ENCODE measurements at places on chromosomes 3 and 15.

GRCh38 chr15:71529361-71529760, 281.0 kb upstream of the NR2E3 start:
- no peak for DNase-seq

- no peak for DNase-seq
These were observed 358.7 kb downstream of the SQOR start for GRCh38 chr15:45993508-45993907.

DNA sequence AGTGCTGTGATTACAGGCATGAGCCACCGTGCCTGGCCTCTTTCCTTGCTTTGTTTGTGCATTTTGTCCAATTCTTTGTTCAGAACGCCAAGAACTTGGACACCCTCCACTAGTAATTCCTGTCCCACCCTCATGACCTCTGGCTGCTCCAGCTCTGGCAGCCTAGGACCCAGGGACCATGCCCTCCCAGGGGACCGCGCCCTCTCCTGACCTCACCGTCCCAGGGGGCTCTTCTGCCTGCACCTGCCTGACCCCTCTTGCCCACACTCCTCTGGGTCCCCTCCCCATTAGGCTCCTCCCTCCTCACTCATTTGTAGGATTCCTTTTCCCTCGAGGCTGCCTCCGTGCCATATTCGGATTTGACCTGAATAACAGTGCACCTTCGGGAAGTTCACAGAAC, 41.1 kb downstream of the FSD2 start:
- DNase-seq = no peak

DNA sequence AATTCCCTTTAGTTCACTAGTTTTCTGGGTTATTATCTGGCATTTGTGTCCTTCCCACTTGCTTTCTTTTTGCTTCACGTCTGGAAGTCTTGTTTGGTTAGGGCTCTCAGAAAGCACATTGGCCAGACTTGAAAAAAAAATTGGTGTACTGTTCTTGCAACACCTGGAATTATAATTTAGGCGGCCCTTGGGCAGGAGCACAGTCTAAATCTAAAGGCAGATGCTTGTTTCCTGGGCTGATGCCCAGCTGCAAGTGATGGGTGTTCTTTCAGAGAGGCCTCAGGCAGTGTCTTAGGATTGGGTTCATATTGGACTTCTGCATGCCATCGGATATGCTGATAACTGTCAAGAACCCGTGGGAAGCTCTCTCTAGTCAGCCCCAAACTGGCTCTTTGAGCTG, 521.5 kb downstream of the PDCD6IP start:
- DNase-seq = no peak

DNA sequence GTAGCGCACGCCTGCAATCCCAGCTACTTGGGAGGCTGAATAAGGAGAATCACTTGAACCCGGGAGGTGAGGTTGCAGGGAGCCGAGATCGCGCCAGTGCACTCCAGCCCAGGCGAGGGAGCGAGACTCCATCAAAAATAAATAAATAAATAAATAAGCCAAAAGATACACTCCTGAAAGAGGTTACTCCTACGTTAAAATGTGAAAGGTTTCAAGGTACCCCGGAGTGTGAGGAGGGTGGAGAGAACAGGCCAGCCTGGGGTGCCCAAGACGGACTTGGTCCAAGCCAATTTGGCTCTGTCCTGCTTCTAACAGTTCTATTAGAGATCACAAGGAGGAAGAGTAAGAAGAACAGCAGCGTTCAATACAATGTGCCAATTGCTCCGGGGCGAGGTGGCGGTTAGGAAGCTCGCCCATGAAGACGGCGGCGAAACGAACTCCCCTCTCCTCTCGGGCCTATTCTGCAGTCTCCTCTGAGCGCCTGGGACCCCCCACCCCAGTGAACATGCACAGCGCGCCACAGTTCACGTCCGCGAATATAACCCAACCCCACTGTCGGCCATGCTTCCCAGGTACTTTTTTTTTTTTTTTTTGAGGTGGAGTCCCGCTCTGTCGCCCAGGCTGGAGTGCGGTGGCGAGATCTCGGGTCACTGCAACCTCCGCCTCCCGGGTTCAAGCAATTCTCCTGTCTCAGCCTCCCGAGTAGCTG, 942 bp downstream of the ELP6 start:
- DNase-seq = no peak

GRCh38 chr3:15645246-15645645, 43.7 kb downstream of the BTD start:
- no peak for DNase-seq

- no peak for DNase-seq
These were observed 110.8 kb upstream of the CADPS start for GRCh38 chr3:62986061-62986460.

GRCh38 chr3:177510693-177511216, 313.5 kb upstream of the TBL1XR1 start:
- DNase-seq = no peak

DNA sequence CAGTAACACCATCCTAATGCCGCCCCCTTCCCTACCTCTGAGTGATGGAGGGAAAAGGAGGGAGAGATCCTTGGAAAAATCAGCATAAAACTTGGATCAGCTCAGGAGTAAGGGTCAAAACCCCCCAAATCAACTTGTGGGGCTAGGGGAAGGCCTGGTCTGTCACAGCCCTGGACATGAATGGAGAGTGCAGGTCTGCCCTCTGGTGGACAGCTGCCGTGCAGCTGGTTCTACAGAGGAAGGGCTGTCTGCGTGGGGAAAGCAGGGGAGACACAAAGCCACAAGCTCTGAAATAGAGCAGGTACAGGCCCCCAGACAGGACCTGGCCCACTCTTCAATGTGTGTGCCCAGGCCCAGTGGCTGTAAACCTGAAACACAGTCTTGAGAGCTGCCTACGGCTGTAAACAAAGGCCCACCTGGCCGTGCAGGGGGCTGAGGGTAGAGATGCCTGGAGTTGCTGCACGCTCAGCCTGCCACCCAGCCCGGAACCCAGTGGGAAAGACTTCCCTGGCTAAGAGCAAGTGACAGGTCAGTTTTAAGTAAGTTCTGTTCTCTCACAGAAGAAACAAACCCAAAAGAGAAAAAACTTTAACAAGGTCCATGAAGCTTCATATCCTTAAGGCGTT, 16.4 kb downstream of the CLK3 start:
- peak; percentile 58 for DNase-seq

- no peak for DNase-seq
These were observed 126.7 kb downstream of the MYLK start for GRCh38 chr3:123757281-123757940.

DNA sequence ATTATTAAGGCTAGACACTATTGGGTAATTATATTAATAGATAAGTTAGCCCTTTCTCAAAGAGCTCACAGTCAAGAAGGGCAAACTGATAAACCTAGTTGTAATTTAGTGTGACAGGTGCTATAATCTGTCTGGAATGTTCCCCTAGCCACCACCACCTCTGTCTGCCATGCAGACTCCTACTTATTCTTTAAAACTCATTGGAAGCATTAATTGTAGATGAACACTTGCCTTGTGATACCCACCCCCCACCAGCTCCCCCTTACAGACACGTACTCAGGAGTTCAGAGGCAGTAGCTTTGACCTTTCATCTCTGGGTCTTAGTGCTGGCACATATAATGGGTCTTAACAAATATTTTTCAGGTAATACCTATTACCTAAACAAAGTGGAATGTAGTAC, 195.9 kb downstream of the TP63 start:
- no peak for DNase-seq

DNA sequence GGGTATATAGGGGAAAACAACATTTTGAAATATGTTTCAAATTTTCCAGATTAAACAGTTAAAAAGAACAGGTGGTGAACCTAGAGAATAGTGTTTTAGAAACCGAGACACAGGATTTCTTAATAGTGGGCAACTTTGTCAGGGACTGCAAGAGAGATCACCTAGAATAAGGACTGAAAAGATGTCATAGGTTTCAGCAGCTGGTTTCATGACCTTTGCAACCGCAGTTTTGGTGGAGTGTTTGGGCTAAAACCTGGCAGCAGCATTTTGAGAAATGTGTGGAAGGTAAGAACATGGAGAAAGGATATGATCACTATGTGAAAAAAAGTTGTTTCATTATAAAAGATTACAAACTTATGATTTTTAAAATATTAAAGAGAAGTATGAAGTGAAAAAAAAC, 34.9 kb downstream of the PRKCI start:
- no peak for DNase-seq

GRCh38 chr3:158279609-158280008, 169.7 kb downstream of the RSRC1 start:
- no peak for DNase-seq

- DNase-seq = no peak
These were observed 141.5 kb downstream of the AQP9 start for GRCh38 chr15:58279654-58280053.

- DNase-seq = no peak
These were observed 835 bp downstream of the STOML1 start for GRCh38 chr15:73991260-73991659.

DNA sequence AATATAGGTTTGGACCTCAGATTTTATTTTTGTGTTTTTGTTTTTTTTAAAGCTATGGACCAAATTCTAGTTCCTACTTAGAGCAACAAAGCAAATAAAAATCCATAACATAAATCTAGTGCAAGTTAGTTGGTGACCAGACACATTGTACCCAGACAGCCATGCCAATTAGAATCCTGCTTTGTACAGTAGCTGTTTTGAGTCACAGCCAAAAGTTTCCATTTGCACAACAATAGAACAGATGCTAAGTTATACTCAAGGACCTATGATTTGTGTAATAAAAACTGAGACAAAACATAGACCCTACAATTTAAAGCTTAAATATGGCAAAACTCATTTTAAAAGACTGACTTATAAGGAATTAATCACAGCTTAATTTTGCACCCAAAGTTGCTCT, 513.1 kb upstream of the CBLB start:
- DNase-seq = no peak

GRCh38 chr3:48521635-48522034, 17.7 kb upstream of the SHISA5 start:
- DNase-seq = no peak

GRCh38 chr15:39358441-39359041, 222.3 kb upstream of the THBS1 start:
- no peak for DNase-seq

GRCh38 chr15:24856397-24857390, 98.1 kb upstream of the SNRPN start:
- no peak for DNase-seq

- DNase-seq = no peak
These were observed 27.7 kb downstream of the HES1 start for GRCh38 chr3:194163697-194164096.

DNA sequence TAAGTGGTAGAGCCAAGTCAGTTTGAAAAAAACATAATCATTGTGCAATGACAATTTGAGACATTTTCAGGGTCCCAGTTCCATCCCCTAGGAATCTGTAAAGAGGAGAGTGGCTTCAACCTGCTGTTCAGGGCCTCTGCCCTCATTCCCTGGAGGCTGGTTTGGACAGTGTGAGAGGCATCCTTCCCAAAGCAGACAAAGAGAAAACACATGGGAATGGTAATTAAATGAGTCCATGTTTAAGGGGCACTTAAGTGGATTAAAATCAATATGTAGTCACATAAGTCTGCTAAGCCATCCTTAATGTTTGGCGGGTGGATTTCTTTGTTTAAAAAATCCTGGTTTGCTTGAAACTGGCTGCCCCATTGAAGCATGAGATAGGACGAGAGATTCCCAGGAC, 146.3 kb upstream of the CTDSPL start:
- no peak for DNase-seq

DNA sequence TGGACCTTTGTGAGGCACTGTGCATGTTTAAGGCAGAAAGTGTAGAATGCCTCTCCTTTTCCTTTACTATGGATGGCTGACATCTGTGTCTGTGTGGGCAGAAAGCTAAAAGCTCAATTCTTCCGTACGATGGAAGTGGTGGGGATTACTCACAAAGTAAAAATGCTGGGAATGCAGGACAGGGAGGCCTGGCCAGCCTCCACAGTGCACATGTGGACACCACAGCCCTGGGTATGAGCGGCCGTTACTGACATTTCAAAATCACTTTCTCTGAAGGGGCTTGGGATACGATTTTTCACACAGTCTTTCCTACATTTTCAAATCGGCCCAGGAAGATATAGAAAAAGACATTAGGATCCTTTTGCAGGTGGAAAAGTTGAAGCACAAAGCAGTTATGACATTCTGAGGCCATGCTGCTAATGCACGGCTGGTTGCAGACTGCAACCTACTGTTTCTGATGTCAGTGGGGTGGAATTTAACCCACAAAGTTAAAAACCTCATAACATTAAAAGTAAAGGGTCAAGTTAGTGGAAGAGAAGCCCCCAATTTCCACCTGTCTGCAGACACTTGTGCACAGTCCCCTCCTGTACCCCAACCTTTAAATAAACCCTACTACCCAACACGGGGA, 27.9 kb downstream of the EHD4 start:
- no peak for DNase-seq

DNA sequence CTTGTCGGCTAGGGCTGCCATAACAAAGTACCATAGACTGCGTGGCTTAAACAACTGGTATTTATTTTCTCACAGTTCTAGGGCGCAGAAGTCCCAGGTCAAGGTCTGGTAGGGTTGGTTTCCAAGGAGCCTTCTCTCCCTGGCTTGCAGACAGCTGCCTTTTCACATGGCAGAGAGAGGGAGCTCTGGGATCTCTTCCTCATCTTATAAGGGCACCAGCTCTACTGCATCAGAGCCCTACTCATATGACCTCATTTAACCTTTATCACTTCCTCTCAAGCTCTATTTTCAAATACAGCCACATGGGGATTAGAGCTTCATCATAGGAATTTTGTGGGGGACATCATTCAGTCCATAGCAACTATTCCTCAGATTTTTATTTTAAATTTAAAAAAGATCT, 17.6 kb upstream of the PAQR9 start:
- DNase-seq = no peak

- DNase-seq = no peak
These were observed 5.3 kb upstream of the EID1 start for GRCh38 chr15:48872632-48873031.

- DNase-seq = no peak
These were observed 133.3 kb upstream of the ADPGK start for GRCh38 chr15:72916897-72917296.

DNA sequence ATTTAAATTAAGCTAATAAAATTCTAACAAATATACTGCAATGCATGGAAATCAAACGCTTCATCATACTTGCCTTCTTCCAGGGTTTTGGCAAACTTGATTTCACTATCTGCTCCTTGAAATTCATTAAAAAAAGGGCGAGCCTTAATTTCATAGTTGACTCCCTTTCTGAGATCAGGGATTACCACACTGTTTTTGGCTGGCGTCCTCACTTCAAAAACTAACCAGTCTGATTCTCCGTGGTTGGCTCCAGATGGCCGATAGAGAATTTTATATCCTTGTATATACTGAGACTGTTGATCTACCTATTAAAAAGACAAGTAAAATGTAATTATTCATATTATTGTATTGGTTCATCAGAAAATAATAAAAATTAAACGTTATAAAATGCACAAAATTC, 1106.8 kb downstream of the ROBO1 start:
- no peak for DNase-seq

GRCh38 chr15:31435261-31435911, 108.8 kb downstream of the KLF13 start:
- DNase-seq = peak; percentile 68
